ENCODE measurements at places on chromosomes 6 and 20.

GRCh38 chr6:30151580-30151979 lies 9.4 kb downstream of the TRIM10 start:
- no peak for DNase-seq

DNA sequence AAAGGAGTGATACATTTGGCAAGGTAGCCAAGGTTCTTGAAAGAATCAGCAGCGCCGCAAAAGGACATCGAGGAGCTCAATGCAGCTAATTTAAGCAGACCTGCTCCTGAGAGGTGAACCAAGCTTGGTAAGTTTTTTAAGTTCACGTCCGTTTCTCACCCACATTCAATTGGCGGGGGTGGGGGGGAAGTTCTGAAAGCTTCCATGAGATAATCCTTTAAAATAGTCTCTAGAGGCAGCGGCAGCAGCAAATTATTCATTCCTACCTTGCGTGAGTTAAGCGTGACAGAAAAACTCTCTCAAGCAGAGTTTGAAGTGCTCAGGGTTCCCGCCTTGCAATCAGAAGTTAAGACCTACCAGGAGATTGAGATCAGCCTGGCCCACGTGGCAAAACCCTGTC lies 97.3 kb upstream of the NHSL1 start:
- no peak for DNase-seq

GRCh38 chr6:121442576-121442975 lies 7.1 kb downstream of the GJA1 start:
- no peak for DNase-seq

DNA sequence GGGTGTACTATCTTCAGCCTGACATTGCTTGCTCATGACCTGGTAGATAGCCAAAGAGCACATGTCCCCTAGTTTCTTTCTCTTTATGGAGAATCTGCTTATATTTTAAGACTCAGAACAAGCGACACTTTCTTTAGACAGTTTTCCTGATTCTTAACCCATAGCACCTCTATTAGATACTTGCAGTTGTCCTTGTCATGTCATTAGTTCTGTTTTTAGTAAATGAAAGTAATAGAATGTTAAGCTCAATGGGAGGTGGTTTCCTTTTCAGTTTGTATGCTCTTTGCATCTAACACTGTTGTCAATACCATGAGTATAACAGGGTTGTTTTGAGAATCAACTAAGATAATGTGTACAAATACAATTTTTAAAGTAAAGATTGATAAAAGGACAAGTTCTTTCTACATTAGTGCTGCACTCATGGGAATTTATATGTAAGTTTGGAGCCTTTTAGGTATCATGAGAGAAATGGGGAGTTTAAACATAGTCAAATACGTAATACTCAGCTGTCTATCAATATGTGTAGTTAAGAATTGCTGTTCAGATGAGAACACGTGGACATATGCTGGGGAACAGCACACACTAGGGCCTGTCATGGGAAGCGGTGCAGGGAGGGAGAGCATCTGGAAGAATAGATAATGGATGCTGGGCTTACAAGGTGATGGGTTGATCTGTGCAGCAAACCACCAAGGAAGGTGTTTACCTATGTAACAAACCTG lies 124.3 kb downstream of the GRM1 start:
- no peak for DNase-seq

DNA sequence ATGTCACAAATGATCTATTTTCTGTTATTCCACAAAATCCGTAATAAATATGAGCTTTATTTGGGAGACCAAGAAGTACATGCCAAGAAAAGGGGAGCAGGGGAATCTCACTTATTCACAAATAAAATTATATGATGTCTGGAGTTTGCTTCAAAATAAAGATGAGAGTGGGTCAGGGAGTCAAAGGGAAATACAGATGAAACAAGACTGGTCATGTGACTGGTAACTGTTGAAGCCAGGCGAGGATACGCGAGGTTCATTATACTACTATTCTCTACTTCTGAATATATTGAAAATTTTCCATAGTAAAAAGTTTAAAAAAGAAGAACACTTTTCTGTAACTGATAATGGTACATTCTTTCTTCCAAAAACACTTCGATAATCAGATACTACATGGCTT lies 14.6 kb downstream of the EPB41L2 start:
- no peak for DNase-seq

DNA sequence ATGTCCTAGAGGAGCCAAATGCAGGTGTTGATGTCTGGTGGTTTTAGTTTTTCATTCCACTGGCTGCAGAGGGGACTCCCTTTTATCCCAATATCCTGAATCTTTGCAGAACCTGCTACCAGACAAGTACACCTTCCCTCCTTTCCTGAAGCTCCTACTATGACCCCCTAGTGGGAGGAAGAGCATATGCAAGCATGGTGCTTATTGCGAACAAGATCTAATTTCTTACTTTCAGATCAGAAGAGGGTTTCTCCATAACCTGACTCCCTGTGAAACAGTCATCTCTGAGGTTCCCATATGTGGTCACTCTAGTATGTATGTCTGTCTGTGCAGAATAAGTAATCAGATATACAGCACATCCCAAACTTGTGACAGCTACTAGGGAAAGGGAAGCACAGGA lies 277.2 kb downstream of the ARHGAP18 start:
- DNase-seq: no peak

DNA sequence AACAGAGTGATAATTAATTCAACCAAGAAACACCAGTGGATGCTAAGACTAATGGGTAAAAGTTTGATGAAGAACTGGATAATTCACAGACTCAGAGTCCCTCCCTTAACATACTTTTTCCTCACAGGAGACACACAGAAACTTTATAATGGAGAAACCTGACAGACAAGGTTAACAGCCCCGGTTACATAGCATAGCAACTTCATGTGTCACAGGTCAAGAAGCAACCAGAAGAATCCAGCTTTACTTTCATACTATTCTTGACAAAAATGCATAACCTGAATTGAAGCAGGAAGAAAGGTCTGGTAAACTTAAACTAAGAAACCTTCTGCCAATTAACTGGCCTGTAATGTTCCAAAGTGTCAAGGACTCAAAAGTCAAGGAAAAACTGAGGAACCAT lies 375.9 kb downstream of the RNF144B start:
- DNase-seq: no peak

- no peak for DNase-seq
These were observed 414.3 kb downstream of the SAMD5 start for GRCh38 chr6:147922799-147923198.
